ENCODE measurements at places on chromosomes 3 and 15.

GRCh38 chr3:115663414-115663813 lies 40.1 kb downstream of the GAP43 start:
- DNase-seq: no peak

DNA sequence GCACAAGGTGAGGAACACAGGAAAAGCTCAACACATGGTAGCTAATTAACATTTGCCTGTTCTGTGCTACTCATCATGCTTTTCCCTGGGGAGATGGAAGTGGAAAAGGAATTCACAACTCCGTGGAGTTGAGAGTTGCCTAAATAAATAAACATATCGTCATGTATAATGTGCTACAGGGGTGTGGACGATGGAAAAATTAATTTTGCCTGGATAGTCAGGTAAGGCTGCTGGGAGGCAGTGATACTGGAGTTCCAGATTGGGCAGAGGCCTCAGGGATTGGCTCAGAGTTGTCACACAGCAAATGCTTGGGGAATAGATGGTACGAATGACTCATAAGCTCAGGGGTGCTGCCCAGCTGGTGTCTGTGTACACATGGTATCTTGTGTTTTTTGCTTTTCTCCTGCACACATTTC lies 3.1 kb upstream of the ABHD6 start:
- no peak for DNase-seq

DNA sequence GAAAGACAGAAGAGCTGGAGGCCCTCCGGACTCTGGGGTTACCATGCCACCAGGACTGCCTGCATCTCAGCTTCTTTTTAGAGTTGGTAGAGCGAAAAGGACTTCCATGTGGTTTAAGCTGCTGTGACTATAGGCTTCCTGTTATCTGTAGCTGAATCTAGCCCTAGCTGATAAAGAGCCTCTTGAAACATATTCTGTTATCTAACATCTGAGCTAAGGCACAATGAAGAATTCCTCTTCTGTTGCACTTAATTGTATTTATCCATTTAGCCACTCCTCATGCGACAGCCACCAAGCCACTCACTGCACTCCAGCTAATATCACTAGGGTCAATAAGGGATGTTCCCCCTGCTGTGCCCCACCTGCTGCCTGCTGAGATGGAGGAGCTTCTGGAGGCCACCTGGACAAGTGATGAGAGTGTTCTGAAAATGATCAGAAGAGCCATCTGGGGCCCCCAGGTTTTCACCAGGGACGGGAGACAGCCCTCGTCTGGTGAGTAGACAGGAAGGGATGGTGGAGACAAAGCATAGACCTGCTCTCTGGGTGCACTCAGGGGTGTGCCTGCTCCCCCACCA lies 94.6 kb upstream of the PLXNA1 start:
- DNase-seq: no peak

DNA sequence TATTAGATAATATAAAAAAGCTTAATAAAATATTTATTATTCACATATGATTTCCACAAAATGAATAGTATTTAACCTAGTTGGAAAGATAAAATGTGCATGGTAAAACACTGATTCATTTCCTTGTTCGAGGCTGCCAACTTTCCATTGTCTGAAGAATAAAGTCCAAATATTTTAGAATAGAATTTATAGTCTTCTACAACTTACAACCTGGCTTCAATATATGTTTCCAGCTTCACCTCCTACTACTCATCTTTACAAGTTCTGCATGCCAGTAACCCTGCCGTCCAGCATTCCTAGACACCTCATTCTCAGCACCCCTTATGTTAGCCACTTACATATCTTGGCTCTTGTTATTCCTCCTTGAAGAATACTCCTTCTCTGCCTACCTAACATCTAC lies 244.5 kb downstream of the FGF12 start:
- DNase-seq: no peak

- DNase-seq: no peak
Measured at GRCh38 chr15:74192751-74193150, 9.8 kb downstream of the STRA6 start.

DNA sequence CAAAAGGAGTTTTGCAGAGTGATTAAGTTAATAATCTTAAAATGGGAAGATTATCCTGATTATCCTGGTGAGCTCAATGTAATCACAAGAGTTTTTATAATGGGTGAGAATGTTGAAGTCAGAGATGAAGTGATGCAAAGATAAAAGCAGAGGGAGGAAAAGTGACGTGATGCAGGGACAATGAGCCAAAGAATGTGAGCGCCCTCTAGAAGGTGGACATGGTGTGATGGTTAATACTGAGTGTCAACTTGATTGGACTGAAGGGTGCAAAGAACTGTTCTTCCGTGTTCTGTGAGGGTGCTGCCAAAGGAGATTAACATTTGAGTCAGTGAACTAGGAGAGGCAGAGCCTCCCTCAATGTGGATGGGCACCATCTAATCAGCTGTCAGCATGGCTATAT lies 569.6 kb upstream of the AGTR1 start:
- no peak for DNase-seq

- DNase-seq: no peak
Measured at GRCh38 chr3:12195231-12195630, 36.5 kb upstream of the TIMP4 start.

DNA sequence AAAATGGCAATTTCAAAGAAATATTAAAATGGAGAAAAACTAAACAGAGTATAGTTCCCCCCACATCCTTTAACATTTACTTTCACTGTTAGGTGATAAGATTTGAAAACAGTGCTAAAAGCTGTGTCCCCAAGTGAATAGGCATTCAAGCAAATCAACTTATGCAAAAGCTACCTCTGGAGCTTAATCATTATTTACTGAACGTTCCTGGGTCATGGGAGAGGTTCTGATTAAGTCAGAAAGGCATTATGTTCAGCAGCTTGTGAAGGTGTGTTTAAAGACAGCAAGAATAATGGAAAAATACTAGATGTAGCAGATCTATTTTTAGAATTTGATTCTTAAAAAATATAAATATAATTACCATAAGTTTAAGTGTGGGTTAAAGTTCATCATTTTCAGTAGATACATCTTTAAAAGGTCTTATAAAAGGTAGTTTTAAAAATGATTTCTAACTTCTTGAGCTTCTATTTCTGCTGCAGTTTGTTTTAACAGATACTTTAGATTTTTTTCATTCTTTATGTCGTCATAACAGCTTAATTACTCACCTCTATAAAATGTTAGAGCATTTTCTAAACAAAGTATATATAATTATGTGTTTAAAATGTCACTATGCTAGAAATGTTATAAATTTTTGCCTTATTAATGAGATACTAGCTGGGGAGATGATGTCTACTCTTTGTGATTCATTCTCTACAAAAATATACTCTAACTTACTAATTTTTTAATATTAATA lies 127.9 kb downstream of the MITF start:
- no peak for DNase-seq

- no peak for DNase-seq
Measured at GRCh38 chr3:30141178-30141581, 465.2 kb upstream of the TGFBR2 start.

GRCh38 chr3:2934541-2934940 lies 175.6 kb downstream of the IL5RA start:
- DNase-seq: no peak

DNA sequence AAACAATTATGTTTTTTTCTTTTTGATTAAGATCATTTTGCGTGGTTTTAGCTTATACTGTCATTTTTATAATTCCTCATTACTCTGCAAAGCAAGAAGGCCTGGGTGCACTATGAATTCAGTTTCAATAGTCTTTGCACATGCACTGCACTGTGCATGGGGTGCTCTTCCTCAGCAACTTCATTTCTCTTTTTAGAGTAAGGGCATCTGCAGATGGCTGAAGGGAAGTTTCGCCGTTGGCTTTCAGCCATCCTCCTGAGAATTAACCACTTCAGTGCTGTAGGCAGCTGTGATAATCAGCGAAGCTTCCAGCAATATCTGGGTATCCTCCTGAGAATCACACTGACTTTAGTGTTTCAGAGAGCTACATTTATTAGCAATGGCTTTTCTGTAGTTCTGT lies 284.8 kb downstream of the GBE1 start:
- DNase-seq: no peak

DNA sequence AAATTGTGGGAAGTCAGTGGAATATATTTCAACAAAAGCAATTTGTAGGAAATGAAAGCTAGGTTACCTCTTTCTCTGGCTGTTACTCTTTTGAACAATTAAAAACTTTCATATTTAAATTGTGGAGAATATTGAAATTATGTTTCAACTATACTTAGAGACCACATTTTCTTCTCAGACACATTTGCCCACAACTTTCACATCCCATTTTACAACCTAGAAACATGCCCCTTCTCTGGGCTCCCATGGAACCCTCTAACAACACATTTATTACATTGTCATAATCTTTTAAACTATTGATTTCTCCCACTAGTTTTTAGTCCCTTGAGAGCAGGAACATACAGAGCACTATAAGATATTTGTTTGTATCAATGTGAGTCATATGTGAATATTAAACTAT lies 211.7 kb upstream of the TTC14 start:
- no peak for DNase-seq

GRCh38 chr3:124246949-124247348 lies 255.0 kb upstream of the ROPN1 start:
- no peak for DNase-seq

DNA sequence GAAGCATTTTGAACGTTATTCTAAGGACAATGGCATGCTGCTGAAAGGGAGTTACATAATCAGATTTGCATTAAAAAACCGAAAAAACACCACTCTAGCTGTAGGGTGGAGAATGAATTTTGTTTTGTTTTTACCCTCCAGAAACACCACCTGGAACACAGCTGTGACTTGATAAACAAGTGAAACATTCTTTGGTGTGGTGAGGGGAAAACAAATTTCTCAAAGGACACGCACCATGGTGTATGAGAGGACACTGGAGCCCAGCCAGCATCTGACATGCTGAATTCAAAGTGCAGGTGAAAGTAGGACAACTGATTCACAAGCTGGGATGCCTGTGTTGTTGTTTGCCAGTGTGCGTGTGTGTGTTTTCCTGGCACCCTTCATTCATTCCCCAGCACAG lies 554.5 kb upstream of the TBL1XR1 start:
- no peak for DNase-seq

- no peak for DNase-seq
Measured at GRCh38 chr3:71176366-71176765, 407.2 kb downstream of the FOXP1 start.

DNA sequence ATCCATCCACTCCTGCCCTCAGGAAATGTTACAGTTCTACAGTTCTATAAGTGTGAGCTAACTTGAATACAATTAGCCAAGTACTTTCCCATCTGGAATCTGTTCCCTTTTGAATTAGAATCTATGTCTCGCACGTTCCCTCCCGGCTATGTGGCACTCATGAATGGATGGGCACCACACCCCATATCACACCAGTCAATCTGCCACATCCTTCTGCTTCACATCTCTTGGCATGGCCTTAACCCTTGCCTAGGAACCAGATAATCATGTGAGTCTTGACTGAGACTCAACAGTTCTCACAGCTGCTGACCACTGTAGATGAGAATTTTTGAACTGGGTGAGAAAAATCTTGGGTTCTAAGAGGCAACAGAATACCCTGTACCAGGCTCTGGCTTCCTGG lies 180.2 kb downstream of the TNIK start:
- no peak for DNase-seq

DNA sequence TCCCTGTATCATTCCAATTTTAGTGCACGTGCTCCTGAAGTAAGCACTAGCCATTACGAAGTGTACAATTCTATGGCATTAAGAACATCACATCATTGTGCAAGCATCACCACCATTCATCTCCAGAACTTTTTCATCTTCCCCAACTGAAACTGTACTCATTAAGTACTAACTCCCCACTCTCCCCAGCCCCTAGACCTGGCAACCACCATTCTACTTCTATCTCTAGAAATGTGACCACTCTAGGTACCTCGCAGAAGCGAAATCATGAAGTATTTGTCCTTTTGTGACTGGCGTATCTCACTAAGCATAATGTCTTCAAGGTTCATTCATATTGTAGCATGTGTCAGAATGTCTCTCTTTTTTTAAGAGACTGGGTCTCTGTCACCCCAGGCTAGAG lies 11.4 kb downstream of the PPP1R2 start:
- DNase-seq: no peak

DNA sequence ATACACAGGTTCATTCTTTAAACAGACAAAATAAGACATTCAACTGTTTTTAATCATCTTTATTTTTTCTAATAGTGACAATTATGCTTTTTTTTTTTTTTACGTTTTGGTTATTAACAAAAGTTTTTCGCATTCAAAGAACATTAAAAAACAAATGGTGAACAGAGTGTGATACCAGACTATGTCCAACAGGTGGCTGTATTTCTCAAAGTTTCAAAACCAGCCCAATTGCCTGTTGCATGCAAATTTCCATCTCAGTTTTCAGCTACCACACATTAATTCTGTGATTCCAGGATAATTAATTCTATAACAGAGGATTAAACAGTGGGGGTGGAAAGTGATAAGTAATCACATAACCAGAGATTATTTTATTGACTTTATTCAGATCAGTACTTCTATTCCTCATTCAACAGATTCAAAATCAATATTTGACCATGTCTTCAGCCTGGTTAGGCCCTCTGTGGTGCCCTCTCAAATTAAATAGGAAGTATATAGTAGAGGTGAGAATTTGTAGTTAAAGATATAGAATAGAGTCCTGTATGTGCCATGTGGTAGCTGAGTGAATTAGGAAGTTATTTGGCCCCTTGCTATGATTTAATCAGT lies 122.2 kb upstream of the DCBLD2 start:
- no peak for DNase-seq

GRCh38 chr15:31901501-31901900 lies 128.8 kb upstream of the CHRNA7 start:
- DNase-seq: no peak

GRCh38 chr3:128282380-128283196 lies 129.3 kb downstream of the EEFSEC start:
- DNase-seq: no peak

- no peak for DNase-seq
Measured at GRCh38 chr3:165159760-165160421, 36.3 kb downstream of the SLITRK3 start.

DNA sequence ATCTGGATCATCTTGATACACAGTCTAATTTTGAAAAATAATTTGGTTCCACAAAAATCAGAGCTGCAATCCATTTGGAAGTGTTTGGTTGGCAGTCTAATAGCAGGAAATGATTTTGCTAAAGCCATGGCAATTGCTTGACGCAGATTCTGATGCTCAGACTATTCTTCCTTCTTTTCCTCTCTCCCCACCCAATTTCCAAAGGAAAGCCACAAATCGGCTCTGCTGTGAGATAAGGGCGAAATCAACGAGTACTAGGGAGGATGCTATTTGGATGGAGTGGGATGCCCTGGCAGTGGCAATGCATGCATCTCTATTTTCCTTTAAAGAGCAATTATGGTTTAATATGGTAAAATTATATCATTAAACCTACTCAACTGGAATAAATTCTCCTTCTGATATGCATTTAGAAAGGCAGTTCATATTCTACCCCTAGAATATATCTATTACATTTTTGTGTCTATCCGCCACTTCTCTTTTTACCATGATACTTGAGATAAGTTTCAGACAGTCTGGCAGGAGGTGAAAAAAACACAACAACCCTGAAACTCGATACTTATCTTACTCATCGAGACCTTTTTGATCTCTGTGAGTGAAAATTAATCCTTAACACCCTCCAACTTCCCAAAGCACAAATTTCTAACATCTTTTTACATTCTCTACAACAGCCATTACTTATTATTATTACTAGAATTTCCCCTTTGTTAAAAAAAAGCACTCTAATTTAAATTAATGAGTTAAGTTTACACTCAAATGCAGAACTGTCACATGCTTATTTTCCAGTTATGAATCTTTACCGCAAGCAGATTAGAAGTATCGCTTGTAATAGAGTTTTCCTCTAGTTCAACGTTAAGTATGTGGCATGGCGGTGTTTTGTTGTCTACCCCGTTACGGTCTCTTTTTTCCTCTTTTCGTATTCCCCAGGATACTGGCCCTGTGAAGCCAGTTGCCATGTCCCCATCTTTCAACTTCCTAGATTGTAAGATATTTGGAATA lies 433.3 kb downstream of the FOXP1 start:
- no peak for DNase-seq
